ENCODE measurements at places on chromosomes 1 and 21. TPM values are rescaled to one million over a fixed set of nuclear protein-coding genes. Genes with fewer than 3 reads are reported as not detected.

DNA sequence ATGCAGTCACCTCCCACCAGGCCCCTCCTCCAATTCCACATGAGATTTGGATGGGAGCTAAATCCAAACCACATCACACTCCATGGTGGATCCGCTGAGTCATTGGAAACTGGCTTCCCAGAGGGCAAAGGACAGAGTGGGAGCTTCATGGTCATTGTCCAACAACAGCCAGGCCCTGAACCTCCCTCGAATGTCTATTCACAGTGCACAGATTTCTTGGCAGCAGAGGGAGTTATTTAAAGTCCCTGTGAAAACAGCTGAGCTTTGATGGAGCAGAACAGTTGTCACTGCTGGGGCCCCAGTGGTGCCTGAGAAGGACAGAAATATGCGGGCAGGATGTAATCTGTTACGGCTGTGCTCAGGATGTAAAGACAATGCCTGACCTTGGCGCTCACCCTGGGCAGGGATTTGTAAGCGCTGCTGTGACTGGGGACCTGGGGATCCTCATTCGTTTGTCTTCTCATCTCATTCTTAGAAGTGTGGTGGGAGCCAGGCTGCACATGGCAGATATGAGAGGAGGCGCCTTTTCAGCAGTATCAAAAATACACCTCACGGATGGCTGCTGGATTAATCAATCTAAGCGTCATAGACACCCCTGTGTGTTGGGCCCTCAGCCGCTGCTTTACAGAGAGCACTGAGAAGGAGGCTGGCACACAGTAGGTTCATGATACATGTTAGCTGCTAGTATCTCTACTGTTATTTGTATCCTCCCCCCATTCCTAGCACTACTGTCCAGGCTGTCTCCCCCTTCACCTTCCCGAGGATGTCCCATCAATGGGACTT lies 439.4 kb downstream of the PTPRU start:
- DNase-seq, result no peak

DNA sequence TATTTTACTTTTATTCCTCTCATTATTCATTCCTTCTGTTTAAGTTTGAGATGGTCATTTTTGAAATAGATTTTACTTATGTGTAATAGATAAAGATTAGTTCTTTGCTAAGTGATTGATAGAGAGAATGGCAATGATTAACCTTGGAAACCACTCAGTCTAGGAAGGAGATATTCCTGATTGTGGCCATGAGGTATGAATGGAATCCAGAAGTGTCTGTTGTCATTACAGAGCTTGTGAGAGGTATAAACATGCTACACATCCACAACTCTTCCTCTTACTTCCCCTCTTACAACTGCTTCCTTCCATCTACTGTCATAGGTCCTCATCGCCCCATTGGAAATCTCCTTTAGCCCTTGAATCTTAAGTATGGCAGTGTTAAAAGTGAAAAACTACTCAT lies 988.8 kb upstream of the B3GALT2 start:
- no peak for DNase-seq

DNA sequence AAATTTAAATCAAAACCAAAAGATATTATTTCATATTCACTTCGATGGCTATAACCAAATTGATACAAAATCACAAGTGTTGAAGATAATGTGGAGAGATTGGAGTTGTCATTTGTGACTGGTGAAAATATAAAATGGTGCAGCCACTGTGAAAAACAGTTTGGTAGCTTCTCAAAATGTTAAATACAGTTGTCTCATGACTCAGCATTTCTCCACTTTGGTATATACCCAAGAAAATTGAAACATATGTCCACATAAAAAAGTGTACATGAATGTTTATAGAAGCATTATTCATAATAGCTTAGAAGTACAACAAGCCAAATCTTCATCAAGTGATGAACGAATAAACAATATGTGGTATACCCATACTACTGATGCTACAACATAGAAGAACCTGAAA lies 318.5 kb downstream of the BRINP3 start:
- DNase-seq, result no peak

- DNase-seq, result no peak
Observed at GRCh38 chr1:162835157-162835899, 25.6 kb downstream of the CCDC190 start.

- DNase-seq, result no peak
Observed at GRCh38 chr1:236155841-236156503, 13.6 kb downstream of the GPR137B start.

DNA sequence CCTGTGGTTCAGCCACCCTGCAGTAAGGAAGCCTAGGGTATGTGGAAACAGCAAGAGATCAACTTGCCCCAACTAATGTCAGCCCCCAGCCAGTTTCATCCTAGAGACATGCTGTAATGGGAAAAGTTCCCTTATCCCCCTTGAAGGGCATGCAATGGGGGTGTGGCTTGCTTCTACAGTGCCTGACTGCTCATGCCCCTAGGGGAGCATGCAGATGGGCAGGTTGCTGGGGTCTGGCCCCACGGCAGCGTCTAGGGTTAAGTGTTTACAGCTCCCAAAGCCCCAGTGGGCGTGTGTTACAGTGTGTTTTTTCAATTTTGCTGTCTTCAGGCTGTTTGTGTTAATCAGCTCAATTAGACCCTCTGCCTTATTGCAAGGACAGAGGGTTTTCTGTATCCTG lies 1105.9 kb downstream of the AMY1C start:
- DNase-seq, result no peak

GRCh38 chr1:2471587-2472001 lies 4.5 kb upstream of the PLCH2 start:
- DNase-seq, result no peak

DNA sequence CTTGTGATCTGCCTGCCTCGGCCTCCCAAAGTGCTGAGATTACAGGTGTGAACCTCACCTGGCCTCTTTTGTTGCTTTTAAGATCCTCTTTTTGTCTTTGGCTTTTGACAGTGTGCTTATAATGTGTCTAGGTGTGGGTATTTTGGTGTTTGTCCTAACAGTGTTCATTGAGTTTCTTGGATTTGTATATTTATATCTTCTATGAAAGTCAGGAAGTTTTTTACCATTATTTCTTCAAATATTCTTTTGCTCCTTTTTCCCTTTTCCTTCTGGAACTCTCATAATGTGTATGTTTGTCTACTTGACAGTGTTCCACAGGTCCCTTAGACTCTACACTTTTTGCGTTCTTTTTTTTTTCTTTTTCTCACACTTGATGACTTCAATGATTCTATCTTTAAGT lies 59.1 kb downstream of the URB2 start:
- no peak for DNase-seq

DNA sequence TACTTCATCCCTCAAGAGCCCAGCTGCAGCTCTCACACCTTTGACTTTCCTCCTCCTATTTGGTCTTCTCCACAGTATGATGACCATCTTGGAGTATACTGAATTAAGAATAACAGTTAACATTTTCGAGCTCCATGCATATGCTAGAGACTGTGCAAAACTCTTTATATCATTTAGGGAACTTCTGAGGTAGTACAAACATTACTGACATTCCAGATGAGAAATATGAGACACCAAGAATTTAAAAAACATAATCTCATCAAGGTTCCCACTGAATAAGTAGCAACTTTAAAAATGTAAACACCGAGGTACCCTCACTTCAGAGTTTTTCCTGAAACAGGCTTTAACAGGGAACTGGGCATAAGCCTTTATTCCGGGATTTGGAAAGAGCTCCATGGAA lies 22.7 kb downstream of the FMO3 start:
- DNase-seq, result no peak

- DNase-seq, result no peak
Observed at GRCh38 chr1:230542681-230543080, 99.6 kb upstream of the COG2 start.

DNA sequence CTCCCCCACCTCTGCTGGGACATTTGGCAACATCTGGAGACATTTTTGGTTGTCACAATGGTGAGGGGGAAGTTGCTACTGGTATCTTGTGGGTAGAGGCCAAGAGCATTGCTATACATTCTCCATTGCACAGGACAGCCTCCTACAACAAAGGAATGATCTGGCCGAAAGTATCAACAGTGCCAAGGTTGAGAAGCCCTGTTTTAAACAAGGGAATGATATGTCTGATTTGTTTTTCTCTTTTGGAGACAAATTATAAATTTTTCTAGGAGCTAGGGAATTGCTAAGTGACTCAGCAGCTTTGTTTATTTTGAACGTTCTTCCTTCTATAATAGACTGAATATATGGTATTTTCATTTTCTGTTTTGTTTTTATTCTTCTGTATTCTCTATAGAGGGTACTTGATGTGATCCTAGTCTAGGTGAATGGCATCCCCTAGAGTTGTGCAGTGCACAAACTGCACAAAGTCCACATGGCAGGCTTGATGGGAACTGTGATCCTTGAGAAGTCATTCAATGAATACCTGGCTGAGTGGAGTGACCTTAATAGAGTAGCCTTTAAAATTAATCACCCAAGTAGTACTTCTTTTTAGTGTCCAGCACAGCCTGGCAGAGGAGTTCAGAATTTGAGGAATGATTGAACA lies 288.6 kb upstream of the USP24 start:
- DNase-seq, result no peak

DNA sequence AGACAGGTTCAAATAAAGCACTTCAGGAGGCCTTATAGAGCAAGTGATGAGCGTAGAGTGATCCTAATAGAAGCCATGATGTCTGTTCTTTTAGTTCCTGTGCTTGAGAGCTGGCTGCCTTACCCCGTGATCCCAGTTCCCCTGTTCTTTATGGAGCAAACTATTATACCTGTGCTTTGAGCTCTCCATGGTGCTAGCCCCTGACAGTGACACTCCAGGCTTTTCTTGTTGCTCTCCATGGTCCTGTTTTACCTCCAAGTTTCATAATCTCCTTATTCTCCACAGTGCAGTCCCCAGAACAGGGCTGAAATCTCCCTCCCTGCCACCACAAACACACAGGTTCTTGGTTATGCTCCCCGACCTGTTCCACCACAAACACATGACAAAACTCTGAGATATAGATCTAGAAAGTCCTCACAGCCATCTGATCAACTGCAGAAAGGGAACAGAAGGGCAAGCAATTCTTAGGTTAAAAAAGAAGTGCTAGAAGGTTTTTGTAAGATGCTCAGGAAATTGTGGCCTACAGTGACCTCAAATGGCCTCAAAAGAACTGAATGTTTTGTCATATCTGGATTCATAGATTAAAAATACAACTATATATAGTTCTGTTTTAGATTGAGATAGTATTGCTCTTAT lies 6.0 kb downstream of the CADM3 start:
- DNase-seq, result peak; percentile 78

DNA sequence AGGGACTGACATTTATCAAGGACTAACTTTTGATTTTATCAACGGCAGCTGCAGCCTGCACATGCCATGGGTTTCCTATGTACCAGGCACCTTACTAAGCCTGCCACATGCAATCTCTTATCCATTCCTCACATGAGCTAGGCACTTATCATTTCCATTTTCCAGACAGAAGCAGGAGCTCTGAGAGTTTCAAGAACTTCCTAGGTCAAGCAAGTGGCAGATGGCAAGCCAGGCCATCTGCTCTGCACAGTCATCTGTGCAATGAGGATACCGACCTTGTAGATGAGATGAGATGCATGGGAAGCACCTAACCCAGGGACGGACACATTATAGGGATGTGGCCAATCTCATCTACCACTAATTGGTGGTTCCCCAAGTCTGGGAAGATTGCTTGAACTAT lies 339.4 kb upstream of the USP24 start:
- DNase-seq, result no peak

- DNase-seq, result no peak
Observed at GRCh38 chr1:231705806-231706760, 79.5 kb downstream of the DISC1 start.

- peak; percentile 59 for DNase-seq
Observed at GRCh38 chr1:234270581-234271242, 102.5 kb upstream of the COA6 start.

GRCh38 chr1:76494807-76495206 lies 372.5 kb upstream of the ST6GALNAC5 start:
- no peak for DNase-seq

GRCh38 chr1:40314721-40315238 lies 2.3 kb downstream of the COL9A2 start:
- DNase-seq, result no peak

DNA sequence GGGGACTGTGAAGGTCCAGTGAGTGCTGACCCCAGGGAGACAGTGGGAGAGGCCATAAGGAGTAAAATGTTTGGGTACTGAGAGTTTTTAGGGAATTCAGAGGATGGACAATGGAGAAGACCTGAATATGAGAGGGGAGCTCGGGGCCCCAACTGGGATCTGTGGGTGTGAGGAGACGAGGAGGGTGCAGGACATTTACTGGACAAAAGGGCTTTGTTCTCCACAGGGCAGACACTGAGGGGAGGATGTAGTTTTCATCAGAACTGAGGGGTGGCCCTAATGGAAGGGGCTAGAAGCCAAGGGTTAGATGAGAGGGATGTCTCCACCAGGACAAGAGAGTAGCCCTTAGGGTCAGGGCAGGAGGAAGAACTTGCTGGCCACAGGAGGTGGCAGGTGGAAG lies 30.0 kb downstream of the TMCC2 start:
- no peak for DNase-seq

- no peak for DNase-seq
Observed at GRCh38 chr1:24904731-24905354, 25.2 kb downstream of the RUNX3 start.

GRCh38 chr21:38851101-38851500 lies 45.4 kb downstream of the ETS2 start:
- DNase-seq, result no peak

- DNase-seq, result no peak
Observed at GRCh38 chr1:182237329-182237728, 154.3 kb downstream of the GLUL start.

- DNase-seq, result no peak
Observed at GRCh38 chr1:199515261-199515660, 512.2 kb upstream of the NR5A2 start.

- DNase-seq, result peak; percentile 52
Observed at GRCh38 chr1:30707412-30708360, 15.7 kb downstream of the MATN1 start.

GRCh38 chr1:212293579-212293978 lies 8.4 kb downstream of the PPP2R5A start:
- no peak for DNase-seq

Gene TRPM2
- 0.98 TPM for total RNA-seq

Gene S100A5
- total RNA-seq, result 1.1 TPM

Gene KCNA3
- not detected for total RNA-seq

Gene XCL2
- total RNA-seq, result not detected

Gene GCLM
- 18.7 TPM for total RNA-seq

Gene VWA1
- 2.0 TPM for total RNA-seq

Data from A172 (cell line).